ENCODE measurements at places on chromosomes 3 and 15. TPM values are rescaled to one million over a fixed set of nuclear protein-coding genes. Genes with fewer than 3 reads are reported as not detected.

DNA sequence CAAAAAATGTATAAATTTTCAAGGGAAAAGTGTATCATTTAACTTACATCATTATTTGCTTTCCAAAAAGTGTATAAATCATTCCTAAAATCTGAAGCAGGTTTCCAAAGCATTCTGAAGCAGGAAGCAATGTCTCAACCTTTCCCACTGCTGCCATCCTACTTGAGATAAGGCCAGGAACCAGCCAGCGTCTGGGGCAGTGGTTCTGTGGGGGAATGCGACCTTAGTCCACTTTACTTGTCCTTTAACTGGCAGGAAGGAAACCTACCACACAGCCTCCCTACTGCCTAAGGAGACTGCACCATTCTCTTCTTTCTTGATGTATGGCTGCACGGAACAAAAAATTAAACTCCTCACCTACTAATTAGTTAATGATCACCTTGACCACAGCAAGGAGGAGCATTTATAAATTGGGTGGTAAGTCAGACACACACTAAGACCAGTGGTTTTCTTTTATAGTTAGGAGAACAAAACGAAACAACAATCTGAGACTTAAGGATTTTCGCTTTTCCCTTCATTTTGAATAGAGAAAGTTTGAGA is 3.7 kb downstream of the SORD start:
- H3K27me3 ChIP-seq: no peaks in the 10 kb centered on the region
- no peak overlapping the region for H3K4me3 ChIP-seq
- peaks cover 3% of the 10 kb centered on the region for H3K36me3 ChIP-seq
- no peak for DNase-seq

TBL1XR1 gene
- total RNA-seq: 169 TPM

DNA sequence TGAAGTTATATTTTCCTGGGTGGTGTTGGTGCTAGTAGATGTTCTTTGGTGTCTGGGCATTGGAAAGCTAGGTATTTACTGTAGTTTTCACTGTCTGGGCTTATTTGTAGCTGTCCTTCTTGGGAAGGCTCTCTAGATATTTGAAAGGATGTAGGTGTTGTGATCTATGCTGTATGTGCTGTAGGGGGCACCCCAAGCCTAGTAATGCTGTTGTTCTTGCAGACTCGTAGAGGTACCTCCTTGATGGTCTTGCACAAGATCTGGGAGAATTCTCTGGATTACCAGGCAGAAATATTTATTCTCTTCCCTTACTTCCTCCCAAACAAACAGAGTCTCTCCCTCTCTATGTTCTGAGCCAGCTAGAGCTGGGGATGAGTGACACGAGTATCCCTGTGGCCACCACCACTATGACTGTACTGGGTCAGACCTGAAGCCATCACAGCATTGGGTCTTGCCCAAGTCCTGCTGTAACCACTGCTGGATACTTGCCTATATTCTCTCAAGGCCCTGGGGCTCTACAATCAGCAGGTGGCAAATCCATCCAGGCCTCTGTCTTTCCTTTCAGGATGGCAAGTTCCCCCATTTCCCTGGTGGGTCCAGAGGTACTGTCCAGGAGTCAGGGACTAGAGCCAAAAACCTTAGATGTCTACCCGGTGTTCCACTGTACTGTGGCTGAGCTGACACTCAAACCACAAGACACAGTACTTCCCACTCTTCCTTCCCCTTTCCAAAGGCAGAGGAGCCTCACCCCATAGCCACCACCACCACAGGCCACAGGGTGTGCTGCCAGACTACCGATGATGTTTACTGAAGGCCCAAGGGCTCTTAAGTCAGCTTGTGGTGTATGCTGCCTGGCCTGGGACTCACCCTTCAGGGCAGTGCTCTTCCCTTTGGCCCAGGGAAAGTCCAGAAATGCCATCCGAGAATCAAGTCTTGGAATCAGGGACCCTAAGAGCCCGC is 195.2 kb upstream of the DPPA4 start:
- no peaks in the 10 kb centered on the region for H3K36me3 ChIP-seq
- H3K4me1 ChIP-seq: no peaks in the 10 kb centered on the region
- no peak overlapping the region for H3K4me3 ChIP-seq
- H3K27me3 ChIP-seq: no peaks in the 10 kb centered on the region
- no peak overlapping the region for H3K27ac ChIP-seq

CCDC39 gene
- total RNA-seq: not detected

GRCh38 chr3:100437721-100438622 is 36.6 kb downstream of the LNP1 start:
- H3K27me3 ChIP-seq: no peaks in the 10 kb centered on the region
- H3K36me3 ChIP-seq: no peaks in the 10 kb centered on the region
- H3K27ac ChIP-seq: no peak overlapping the region
- H3K4me1 ChIP-seq: peaks cover 7% of the 10 kb centered on the region
- DNase-seq: no peak
- H3K4me3 ChIP-seq: no peak overlapping the region

DNA sequence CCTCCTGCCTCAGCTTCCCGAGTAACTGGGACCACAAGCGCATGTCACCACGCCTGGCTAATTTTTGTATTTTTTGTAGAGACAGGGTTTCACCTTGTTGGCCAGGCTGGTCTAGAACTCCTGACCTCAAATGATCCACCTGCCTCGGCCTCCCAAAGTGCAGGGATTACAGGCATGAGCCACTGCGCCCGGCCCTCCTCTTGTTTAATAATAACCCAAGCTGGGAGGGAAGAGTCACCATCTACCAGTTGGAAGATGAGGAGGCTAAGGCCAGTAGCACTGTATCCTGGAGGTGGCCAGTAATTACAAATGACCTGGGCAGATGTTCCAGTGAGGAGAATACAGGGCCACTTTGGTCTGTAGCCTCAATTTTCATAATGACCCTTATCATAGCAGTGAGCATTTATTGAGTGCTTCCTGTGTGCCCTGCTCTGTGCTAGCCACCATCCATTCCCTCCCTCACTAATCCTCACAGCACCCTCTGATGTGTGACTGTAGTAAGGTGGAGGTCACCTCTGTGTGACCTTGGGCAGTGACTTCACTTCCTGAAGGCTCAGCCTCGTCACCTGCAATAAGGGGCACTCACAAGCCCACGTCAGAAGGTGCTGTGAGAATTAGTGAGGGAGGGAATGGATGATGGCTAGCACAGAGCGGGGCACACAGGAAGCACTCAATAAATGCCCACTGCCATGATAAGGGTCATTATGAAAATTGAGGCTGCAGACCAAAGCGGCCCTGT is 64.2 kb downstream of the ABTB1 start:
- H3K36me3 ChIP-seq: no peaks in the 10 kb centered on the region
- H3K4me1 ChIP-seq: peaks cover 9% of the 10 kb centered on the region
- peaks cover 20% of the 10 kb centered on the region for H3K27me3 ChIP-seq

DNA sequence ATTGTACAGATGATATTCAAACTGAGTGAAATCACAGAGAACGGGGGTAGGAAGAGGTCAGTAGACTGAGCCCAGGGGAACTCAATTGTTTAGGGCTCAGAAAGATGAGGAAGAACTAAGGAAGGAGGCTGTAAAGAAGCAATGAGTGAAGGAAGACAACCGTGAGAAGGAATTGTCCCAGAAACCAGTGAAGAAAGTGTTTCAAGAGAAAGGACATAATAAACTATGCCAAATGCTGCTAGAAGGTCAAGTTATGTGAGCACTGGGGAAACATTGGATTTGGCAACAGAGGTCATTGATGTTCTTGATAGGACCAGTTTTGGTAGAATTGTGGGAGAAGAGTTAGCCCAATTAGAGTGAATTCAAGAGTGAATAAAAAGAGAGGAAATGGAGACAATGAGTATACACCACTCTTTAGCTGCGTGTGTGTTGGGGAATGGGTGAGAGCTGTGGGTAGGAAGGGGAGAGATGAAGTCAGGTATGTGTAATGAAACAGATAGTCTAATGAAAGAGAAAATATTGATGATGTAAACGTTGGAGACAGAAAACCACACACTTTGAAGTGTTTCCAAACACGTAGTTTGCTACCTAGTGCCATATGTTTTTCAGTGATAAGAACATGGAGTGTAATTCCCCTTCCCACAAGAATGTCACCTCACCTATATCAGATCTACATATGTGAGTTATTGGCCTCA is 42.5 kb upstream of the MME start:
- no peaks in the 10 kb centered on the region for H3K4me1 ChIP-seq
- no peak overlapping the region for H3K4me3 ChIP-seq
- no peaks in the 10 kb centered on the region for H3K36me3 ChIP-seq
- no peak for DNase-seq

RTP3 gene
- not detected for total RNA-seq

DNA sequence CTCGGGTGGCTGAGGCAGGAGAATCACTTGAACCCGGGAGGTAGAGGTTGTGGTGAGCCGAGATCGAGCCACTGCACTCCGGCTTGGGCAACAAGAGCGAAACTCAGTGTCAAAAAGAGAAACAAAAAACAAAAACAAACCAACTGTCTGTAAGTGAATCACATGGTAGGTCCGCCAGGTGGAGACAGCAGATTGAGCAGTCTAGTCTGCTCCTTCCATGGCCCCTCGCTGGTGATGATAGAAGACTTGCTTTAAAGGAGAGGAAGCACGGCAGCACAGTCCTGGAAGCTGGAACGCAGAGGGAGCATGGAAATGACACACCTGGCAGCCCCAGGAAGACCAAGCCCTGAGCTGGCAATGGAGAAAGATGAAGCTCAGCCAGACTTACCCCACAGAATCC is 31.4 kb upstream of the MGLL start:
- H3K27me3 ChIP-seq: peaks cover 9% of the 10 kb centered on the region
- no peak for DNase-seq
- H3K4me3 ChIP-seq: no peak overlapping the region
- H3K36me3 ChIP-seq: no peaks in the 10 kb centered on the region
- H3K4me1 ChIP-seq: no peaks in the 10 kb centered on the region
- no peak overlapping the region for H3K27ac ChIP-seq

DNA sequence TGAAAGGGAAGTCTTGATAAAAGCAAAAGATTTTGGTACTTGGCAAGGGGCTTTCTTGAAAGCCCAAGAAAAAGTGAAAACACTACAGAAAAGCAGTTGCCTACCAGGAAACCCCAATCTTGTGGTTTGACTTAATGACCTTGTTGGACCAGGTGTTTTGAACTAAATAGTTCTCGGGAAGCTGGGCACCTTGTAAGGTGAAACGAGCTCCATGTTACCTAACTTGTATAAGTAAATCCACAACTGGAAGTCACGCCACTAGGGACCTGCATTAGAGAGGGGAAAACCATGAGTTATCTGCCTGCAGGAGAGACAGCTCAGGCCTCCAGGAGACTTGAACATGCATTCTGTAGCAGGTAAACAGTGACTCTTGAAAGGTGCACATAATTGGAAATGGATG is 88.2 kb downstream of the GMPS start:
- H3K4me1 ChIP-seq: peaks cover 3% of the 10 kb centered on the region
- H3K36me3 ChIP-seq: peaks cover 3% of the 10 kb centered on the region
- no peak for DNase-seq

GRCh38 chr3:85271911-85272310 is 313.1 kb downstream of the CADM2 start:
- no peaks in the 10 kb centered on the region for H3K27me3 ChIP-seq
- no peak for DNase-seq
- no peak overlapping the region for H3K27ac ChIP-seq
- H3K4me1 ChIP-seq: no peaks in the 10 kb centered on the region
- no peaks in the 10 kb centered on the region for H3K36me3 ChIP-seq

DNA sequence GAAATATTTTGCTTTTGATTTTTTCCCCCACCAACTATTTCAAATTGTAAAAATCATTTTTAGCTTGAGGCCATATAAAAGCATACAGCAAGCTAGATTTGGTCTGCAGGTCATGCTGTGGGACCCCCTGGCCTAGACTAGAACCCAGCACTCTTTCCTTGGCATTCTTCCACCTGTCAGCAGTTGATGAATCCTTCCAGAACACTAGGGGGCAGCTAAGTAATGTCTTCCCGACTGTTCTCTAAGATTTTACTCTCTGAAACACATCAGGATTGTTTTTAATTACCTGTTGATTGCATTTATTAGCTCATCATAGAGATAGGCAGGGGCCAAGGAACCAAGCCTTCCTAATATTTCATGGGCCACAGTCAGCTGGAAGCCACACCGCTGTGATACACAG is 174.5 kb downstream of the CACNA1D start:
- DNase-seq: no peak
- no peaks in the 10 kb centered on the region for H3K4me1 ChIP-seq
- H3K4me3 ChIP-seq: no peak overlapping the region
- H3K27me3 ChIP-seq: peaks cover 34% of the 10 kb centered on the region

ZNF662 gene
- 0.21 TPM for total RNA-seq

C3orf70 gene
- total RNA-seq: 0.05 TPM

MED12L gene
- total RNA-seq: 7.1 TPM

- no peaks in the 10 kb centered on the region for H3K27me3 ChIP-seq
- peaks cover 38% of the 10 kb centered on the region for H3K4me1 ChIP-seq
- no peaks in the 10 kb centered on the region for H3K36me3 ChIP-seq
Observed at GRCh38 chr15:64010719-64011118, 35.6 kb downstream of the DAPK2 start.

PAK6 gene
- 0.27 TPM for total RNA-seq

DNA sequence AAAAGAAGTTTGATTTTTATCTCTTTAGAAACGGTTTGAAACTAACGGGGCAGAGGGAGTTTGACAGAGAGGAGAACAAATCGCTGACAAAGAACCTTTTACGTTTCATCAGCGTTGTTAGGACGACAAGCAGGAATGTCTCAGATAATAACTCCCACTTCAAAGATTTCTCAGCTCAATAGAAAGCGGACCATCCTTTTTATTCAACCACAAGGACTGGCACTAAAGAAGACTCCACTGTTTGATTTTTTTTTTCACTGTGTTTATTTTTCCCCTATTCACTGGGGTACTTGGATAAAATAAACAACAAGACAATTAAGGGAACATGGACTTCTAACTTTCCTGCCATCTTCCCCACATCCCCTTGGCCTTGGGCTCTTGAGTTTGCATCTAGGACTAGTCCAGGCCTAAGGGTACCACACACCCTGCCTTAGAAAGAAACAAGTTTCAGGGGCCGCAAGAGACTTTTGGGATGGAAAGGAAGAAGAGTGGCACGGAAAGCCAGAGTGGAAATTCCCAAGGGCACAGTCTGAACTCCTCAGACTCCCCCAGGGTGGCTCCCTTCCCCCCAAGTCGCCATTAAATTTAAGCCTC is 19.0 kb downstream of the ZIC4 start:
- DNase-seq: no peak
- H3K27me3 ChIP-seq: peaks cover 79% of the 10 kb centered on the region
- no peaks in the 10 kb centered on the region for H3K4me1 ChIP-seq

GOLGA8N gene
- total RNA-seq: 6.9 TPM

UBA7 gene
- 92.0 TPM for total RNA-seq

HTR3E gene
- not detected for total RNA-seq

DNA sequence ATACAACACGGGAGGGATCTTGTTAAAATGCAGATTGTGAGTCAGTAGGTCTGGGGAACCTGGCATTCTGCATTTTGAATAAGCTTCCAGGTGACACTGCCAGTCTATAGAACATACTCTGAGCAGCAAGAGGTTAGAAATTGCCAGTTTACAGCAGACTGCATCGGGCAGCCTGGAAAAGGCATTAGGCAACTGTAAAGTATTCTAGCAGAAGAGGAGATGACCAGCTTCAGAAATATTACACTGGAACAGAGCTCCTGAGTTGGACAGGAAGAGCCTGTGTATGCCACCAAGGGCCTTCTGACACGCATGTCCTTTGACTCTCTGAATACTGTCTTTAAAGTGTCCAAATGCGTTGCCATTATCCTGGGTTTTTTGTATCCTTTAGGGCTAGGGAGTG is 2.5 kb upstream of the ACAN start:
- H3K27ac ChIP-seq: no peak overlapping the region
- peaks cover 67% of the 10 kb centered on the region for H3K27me3 ChIP-seq
- peaks cover 2% of the 10 kb centered on the region for H3K4me1 ChIP-seq
- no peak for DNase-seq
- no peak overlapping the region for H3K4me3 ChIP-seq
- no peaks in the 10 kb centered on the region for H3K36me3 ChIP-seq

- no peaks in the 10 kb centered on the region for H3K36me3 ChIP-seq
- DNase-seq: no peak
- H3K4me3 ChIP-seq: no peak overlapping the region
- no peaks in the 10 kb centered on the region for H3K4me1 ChIP-seq
Observed at GRCh38 chr3:117660941-117661817, 951.6 kb downstream of the TUSC7 start.

Data from activated T-helper 2 cell treated with anti-CD3 and anti-CD28 coated beads, Interferon-gamma antibody, Interleukin-2, Interleukin-4, amounts not matched to agents 10 μg/mL and 5 μg/mL and 100 μg/mL, durations not matched to agents 14 hours and 24 hours and 36 hours (primary cell).